Stimulated activated CD4-positive, alpha-beta T cell treated with anti-CD3 and anti-CD28 coated beads, TNF-alpha, amount 100 ng/mL, for 24 hours (primary cell): ENCODE measurements at places on chromosomes 13 and 19.

DNA sequence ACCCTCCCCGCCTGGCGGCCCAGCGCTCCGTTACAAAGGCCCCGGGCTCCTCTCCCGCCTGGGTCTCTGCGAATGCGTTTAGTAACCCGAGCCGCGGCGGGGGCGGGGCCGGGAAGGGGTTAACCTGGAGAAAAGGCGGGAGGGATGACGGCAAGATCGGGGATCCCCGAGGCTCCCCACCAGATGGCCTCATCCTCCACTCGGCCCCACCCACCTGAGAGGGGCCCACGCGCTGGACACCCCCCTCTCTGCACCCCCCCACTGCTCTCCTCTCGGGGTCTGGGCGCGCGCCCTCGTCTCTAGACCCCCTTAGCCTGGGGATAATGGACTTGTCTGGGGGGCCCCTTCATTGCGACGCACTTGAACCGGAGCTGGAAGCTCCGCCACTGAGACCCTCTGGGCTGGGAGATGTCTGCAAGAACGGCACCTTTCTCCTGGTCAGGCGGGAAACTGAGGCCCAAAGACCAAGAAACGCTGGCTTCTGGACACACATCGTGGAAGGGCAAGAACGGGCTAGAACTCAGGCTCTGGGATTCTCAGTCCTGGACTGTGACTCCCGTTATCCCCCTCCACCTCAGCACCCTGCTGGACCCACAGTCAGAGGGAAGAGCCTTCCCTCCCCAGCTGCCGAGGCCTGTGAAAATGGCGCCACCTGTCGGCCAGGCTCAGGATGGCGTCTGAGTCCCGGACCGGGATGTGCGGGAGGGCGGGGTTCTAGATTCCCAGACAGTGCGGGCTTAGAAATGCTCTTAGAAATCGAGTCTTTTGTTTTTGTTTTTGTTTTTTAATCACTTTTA, 2.9 kb upstream of the LTBP4 start:
- DNase-seq: peak; percentile 74

GRCh38 chr13:95704510-95704909, 27.6 kb downstream of the DNAJC3 start:
- DNase-seq: no peak

DNA sequence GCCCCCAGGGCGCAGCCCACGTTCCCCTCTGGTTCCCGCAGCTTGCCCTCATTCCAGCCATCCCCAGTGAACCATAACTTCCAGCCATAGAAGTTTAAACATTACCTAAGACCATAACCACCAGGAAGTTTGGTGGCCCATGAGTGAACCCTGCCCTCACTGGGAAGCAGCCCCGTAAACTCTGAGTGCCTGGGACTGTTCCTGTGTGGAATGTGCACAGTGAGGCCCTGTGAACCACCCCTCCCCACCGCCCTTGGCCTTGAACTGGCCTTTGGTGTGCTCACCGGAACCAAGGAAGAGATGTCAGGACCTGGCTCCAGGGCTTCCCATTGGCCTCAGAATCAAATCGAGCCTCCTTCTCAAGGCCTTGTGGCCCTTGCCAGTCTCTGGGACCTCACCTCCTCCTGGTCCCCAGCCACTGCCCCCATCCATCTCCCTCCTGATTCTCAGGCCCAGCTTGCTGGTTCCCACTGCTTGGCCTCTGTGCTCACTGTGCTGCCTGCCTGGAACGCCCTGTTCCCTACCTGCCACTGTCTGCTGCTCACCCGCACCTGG, 46.5 kb downstream of the DNM2 start:
- no peak for DNase-seq

DNA sequence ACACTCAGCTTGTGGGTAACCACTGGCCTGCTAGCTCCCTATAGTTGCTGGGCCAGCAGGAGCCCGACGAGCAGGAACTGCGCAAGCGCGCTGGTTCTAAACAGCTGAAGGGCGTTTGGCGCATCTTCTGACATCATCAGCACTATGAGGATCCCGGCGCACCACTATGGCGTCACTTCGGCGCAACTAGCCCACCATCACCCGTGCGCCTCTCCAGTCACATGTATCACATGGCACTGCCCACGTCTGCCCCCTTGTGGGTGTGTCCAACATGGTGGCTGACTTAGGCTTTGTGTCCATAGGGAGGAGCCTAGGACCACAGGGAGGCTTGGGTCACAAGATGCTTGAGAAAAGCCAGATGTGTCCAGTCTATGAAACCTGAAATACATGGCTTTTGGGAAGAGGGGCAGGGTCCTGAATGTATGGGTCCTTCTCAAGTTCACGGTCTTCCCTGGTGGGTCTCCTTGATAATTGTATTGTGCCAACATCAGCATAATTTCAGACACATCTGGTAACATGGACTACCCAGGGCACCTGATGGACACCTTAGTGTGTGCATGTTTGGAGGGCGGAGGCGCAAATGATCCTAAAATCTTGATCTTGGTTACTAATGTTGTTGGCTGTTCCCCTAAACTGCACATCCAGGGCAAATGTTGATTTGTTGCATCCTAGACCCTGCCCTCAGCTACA, 18.0 kb downstream of the KLK4 start:
- DNase-seq: no peak

- DNase-seq: no peak
These were observed 413.5 kb upstream of the SPRY2 start for GRCh38 chr13:80754441-80754840.

- no peak for DNase-seq
These were observed 1569.0 kb downstream of the OLFM4 start for GRCh38 chr13:54597540-54598088.

- no peak for DNase-seq
These were observed at the start of gene PPFIA3 for GRCh38 chr19:49119411-49120324. TSS of gene PPFIA3 (plus strand) at chr19:49119544. CDS start at chr19:49127874, 8,330 bp downstream.

DNA sequence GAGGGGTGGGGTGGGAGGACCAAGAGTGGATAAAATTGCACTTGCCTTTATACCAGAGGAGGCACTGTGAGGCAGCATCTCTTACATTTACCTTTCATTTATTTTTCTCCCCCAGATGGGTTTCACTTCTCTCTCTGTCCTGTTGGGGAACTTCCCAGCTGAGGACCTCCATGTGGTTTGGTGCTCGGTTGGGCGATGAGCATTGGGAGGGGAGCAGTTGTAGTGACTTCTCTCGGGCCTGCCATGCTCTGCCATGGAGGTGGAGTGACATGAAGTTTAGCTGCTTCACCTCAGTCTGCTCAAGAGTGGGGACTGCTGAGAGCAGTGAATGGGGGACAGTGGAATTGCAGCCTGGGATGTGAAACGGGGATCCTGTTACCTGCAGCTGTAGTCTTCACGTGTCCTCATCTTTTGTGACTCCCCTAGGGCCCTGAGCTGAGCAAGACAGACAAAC, 23.1 kb upstream of the CXCL17 start:
- DNase-seq: no peak

DNA sequence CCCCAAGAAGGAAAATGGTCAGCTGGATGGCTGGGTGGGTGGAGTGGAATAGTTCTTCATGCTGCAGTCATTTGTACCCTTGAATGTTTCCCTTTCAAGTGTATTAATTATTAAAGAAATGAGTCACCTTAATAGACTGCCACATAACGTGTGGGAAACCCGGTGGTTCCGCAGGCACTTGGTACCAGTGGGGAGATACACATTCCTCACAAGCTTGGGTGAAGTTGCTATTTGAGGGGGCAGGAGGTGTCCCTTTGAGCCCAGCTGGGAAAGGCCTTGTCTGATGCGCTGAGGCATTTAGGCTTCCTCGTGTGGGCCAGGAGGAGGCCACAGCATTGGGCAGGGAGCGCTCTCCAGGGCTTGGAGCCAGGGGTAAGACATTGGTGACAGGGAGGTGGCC, 57.7 kb downstream of the ATP8A2 start:
- DNase-seq: no peak

- DNase-seq: no peak
These were observed 187.9 kb downstream of the USP12 start for GRCh38 chr13:26983543-26984320.

GRCh38 chr13:23377579-23377978, 55.9 kb downstream of the SACS start:
- DNase-seq: no peak

- DNase-seq: no peak
These were observed 328.9 kb downstream of the DIAPH3 start for GRCh38 chr13:59834801-59835200.

DNA sequence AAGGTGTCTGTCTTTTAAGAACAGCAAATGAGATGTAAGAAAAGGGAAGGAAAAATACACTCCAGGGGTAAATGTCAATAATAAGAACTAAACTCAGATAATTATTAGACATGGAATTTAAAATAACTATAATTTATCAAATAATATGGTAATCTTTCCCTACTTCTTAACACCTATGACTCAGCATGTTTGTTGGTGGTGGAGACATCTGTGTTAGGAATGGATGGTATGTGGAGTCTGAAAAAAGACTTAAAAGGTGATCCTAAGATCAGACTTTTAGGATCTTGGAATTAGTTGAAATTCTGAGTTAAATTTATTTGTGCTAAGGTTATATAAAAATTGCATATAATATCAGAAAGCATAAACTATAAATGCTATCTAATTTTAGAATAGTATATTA, 915.1 kb downstream of the SLITRK5 start:
- DNase-seq: no peak

- DNase-seq: no peak
These were observed 51.5 kb upstream of the GTF3A start for GRCh38 chr13:27372896-27373295.

GRCh38 chr13:44132710-44133109, 240.9 kb upstream of the SERP2 start:
- no peak for DNase-seq

DNA sequence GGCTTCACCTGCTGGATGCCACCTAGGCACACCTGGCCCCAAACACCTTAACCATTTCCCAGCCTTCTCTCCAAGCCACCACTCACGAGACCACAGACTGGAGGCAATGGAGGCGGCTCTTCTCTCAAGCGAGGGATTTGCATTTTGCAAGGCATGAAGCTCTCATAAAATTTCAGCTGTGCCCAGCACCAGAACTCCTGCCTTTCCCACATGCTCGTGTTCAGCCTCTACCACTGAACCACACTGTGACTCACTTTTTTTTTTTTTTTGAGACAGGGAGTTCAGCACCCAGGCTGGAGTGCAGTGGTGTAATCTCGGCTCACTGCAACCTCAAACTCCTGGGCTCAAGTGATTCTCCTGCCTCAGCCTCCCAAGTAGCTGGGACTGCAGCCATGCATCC, 10.6 kb downstream of the NANOS3 start:
- no peak for DNase-seq

- no peak for DNase-seq
These were observed 18.9 kb downstream of the ZNF563 start for GRCh38 chr19:12314553-12314952.

DNA sequence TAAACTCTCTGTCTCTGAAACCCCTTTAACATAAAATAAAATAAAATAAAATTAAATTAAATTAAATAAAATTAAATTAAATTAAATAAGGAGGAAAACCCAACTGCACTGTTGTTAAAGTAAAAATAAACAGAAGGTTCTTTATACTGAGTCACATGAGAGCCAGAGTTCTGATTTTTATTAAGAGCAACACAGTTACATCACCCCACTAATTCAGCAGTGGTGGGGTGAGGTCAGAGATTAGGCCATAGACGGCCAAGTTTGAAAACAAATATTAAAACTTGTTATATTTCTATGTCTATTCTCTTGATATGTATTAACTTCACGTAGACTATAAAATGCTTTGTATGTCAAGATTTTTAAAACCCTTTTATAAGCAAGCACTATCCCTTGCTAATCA, 59.5 kb downstream of the MYCBP2 start:
- no peak for DNase-seq

- DNase-seq: no peak
These were observed 3.3 kb upstream of the AP3D1 start for GRCh38 chr19:2154587-2155075.

GRCh38 chr19:18282021-18282787, 782 bp upstream of the JUND start:
- DNase-seq: no peak

- no peak for DNase-seq
These were observed 115.4 kb downstream of the UGGT2 start for GRCh38 chr13:95937714-95938320.

DNA sequence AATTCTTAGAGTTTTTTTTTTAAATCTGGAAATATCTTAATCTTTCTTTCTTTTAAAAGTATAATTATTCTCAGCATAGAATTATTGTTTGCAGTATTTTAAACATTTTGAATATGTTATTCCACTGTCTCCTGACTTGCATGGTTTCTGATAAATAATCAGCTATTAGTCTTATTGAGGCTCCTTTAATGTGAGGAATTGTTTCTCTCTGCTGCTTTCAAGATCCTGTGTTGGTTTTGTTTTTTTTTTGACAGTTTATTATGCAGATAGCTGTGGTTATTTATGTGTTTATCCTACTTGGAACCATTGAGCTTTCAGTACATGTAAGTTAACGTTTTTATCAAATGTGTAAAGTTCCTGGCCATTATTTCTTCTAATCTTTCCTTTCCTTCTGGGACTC, 477.9 kb upstream of the HTR2A start:
- DNase-seq: no peak

DNA sequence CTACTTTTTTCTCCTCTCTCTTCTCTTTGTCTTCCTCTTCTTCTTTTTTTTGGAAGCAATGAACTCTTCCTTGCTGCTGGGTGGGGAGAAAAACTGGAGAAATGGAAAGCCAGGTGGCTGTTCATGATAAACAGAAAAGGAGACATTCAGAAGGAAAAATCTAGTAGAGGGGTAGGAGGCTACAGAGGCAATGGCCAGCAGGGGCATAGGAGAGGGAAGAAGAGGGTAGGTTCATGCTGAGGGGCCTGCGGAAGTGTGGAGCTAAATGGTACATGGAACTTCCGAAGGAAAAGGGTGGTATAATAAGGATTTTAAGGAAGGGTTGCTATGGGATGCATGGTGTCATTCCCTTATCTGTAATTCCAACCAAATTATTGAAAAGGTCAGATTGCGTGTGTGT, 17.5 kb upstream of the HS6ST3 start:
- no peak for DNase-seq

GRCh38 chr13:76969488-76970365, 21.4 kb downstream of the ACOD1 start:
- DNase-seq: no peak

GRCh38 chr13:38121267-38121666, 228.4 kb upstream of the UFM1 start:
- DNase-seq: no peak

DNA sequence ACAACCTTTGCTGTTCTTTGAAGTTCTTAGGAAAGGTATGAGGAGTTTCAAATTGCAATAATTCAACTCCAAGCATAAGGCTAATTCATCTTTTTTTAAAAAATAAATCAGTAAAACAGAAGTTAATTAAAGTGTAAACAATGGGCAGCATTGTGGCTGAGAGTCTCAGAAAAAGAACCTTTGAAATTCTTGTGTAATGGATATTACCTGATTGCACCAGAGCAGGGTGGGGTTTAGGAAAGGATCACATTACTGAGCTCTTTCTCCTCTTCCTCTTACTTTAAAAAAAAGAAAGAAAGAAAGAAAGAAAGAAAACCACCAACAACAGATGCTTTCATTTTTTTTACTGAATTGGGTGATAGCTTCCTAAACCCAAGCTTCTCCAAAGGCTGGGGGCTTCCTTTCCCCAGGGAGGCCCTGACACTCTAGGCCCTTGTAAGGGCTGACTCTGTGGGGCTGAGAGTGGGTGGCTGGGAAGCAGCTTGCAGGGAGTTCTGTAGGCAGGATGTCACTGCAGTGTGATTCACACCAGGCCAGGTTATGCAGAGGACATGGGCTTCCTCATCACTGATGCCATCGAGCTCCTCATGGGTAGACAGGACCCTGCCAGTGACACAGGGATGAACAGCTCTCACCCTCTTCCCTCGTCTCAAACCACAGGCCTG, 564.5 kb downstream of the FGF9 start:
- no peak for DNase-seq

GRCh38 chr13:31970231-31970930, 61.2 kb upstream of the FRY start:
- no peak for DNase-seq

GRCh38 chr19:23519031-23519430, 123.8 kb upstream of the ZNF91 start:
- DNase-seq: no peak
